ENCODE measurements at places on chromosomes 7 and 10.
A peak's percentile ranks its signal among the peaks of the same experiment; 100 is the strongest.

DNA sequence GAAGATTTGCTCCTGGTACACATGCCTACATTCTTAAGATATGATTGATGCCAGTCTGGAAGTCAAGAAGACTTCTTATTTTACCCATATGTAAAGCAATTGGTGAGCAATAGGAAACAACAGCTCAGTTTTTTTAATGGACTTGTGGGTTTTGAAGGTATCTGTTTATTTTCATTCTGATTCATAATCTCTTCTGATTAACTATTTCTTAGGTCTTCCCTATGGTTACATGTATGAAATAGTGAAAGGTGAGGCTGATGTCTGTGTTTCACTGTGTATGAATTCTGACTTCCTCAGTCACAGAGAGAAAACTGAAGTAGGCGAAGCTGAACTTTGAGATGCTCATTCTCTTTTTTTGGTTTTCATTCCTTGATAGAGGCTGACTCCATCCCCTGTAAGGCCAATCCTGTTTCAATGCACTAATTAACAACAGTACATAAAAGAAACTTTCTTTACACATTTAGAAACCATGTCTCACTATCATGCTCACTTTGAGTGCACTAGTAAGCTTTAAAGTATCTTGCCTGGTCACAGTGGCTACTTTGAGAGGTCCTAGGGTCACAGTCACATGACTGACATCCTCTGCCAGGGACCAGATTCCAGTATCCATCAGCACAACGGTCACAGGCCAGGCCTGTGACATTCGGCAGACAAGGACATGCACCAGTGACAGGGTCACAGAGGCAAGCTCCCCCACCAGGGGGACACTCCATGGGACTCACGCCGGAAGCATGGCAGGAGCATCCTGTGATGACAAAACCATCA, 59.5 kb upstream of the LAMB1 start:
- DNase-seq = no peak

DNA sequence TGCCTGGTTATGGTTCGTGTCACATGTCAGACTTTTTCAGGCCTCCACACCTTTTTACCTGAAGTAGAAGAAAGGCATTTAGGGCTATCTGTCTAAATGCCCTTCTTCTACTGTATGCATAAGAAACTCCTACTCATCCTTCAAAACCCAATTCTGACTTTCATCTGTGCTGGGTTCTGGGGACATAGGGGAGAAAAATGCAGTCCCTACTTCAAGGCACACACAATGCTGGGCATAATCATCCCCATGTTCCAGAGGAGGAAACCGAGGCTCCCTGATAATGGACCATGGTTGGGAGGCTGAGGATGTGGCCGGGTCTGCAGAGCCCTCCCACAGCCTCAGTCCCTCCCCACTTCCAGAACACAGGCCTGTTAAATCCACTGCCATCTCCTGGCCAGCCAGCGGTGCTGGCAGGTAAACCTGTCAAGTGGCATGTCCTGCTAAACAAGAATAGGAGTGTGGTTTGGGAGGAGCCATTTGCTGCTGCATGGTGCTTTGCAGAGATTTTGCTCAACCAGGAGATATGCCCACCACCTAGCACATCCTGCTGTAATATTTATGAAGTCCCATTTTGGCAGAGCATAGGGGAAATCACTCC, 32.0 kb downstream of the GRID1 start:
- no peak for DNase-seq

DNA sequence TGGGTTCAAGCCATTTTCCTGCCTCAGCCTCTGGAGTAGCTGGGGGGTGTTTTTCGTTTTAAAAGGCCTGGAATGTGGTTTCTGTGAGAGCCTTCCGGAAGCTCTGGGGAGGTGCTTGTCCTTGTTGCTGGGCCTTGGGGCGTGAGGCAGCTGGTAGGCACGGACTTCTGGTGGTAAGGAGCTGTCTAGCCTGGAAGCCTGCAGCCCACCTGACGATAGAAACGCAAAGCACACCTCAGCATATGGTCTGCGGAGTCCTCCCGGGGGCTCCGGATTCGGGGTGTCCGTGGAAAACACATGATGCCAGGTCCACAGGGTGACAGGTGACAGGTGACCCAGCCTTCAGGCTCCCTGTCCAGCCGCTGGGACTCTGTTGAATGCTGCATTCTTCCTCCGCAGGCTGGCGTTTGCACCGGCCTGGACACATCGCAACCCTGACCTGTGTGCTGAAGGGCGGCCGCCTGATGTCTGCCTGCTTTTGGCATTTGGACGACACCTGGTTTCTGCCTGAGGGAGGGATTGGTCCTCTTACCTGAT, 37.3 kb downstream of the INPP5A start:
- no peak for DNase-seq

- no peak for DNase-seq
Measured at GRCh38 chr10:71509444-71509843, 112.7 kb downstream of the CDH23 start.

GRCh38 chr7:51430480-51431086, 114.0 kb upstream of the COBL start:
- DNase-seq = peak; percentile 41

DNA sequence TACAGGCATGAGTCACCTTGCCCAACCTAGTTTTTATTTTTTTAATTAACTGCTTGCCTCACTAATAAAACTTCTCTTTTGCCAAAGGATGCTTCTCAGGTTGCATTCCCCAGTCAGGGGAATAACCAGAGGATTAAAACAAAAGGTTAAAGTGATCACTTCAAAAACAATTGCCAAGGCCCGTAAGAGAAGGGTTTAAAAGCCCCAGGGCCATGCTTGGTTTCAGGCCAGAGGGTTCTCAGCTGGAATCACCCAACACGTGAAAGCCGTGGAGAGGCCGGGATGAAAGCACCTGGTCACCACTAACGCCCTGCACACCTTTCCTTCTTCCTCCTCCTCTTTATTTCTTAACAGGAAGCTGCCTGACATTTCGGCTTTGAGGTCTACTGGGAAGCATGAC, 587.5 kb downstream of the PTPRN2 start:
- DNase-seq = no peak

DNA sequence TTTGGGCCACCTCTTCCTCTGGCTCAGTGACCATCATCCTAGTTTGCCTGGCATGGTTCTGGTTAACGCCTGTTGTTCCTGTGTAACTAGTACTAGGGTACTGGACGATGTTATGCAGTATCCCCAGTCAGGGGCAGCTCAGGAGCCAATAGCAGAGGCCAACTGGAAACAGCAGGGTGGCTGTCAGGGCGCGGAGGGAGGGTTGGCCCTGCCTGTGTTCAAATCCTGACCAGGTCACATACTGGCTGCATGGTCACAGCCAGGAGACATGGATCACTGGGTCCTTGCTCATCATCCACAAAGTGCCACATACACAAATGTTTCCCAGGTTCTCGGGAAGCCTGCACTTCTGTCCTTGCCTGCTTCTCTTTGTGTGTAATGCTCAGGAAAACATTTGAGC, 12.3 kb upstream of the RBP3 start:
- DNase-seq = no peak

DNA sequence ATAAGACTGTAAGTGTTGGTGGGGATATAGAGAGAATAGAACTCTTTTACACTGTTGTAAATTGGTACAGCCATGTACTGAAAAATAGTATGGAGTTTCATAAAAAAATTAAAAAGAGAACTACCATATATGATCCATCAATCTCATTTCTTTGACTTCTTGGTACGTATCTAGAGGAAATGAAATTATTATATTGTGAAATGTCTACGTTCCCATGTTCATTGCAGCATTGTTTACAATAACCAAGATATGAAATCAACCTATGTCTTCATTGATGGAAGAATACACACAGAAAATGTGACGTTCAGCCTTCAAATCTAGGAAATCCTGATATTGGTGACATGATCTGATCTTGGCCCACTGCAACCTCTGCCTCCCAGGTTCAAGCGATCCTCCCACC, 32.0 kb downstream of the SHOC2 start:
- DNase-seq = no peak

GRCh38 chr7:148395352-148395811, 195.2 kb upstream of the C7orf33 start:
- DNase-seq = no peak

DNA sequence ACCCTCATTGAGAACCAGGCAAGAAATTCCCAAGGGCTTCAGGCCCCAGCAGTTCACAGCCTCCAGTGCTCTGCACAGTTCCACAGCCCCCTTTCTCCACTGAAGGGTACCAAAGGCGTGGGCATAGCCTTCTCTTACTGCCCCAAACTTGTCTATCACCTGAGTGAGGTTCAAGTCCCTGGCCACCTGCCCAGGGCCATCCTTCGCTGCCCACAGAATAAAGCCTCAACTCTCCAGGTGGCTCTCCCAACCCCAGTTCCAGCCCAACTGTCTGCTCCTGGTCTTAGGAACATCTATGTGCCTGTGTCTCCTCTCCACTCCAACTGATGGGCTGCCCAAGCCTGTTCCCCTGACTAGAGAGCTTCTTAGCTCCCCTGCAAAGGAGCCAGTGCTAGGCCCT, 79.1 kb downstream of the FAM53B start:
- no peak for DNase-seq

DNA sequence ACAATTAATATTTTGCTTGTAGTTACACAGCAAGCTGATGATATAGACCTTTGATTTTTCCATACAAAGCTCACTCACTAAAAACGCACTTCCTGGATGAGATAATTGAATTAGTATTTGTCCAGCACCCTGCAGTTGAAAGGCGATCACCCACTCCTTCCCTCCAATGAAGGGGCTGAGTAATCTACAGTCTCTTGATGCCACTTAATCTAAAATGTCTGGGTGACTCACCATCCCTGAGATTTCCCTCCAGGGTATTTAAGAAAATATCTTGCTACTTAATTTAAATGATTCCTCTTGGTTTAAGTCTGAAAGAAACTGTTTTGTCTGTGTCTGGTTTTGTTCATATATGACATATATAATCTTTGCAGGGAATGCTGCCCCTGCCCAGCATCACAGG, 515.3 kb downstream of the GRID1 start:
- DNase-seq = no peak

DNA sequence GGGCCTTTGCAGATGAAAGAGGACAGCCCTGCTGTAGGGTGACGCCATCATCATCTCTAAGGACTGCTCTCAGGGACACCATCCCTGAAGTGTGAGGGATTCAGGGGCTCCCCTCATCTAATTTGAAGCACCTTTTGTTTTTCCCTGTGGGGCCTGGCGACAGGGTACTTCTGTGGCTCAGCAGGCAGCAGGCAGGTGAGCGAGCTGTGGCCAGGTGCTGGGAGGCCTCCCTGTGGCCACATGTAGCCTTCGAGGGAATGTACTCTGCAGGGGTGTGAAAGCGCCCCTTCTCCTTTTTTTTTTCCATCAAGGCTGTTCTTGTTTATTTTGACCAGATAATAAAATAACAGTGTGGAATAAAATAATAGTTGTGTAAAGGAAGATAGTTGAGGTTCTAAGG, 118.2 kb upstream of the DPP6 start:
- no peak for DNase-seq

DNA sequence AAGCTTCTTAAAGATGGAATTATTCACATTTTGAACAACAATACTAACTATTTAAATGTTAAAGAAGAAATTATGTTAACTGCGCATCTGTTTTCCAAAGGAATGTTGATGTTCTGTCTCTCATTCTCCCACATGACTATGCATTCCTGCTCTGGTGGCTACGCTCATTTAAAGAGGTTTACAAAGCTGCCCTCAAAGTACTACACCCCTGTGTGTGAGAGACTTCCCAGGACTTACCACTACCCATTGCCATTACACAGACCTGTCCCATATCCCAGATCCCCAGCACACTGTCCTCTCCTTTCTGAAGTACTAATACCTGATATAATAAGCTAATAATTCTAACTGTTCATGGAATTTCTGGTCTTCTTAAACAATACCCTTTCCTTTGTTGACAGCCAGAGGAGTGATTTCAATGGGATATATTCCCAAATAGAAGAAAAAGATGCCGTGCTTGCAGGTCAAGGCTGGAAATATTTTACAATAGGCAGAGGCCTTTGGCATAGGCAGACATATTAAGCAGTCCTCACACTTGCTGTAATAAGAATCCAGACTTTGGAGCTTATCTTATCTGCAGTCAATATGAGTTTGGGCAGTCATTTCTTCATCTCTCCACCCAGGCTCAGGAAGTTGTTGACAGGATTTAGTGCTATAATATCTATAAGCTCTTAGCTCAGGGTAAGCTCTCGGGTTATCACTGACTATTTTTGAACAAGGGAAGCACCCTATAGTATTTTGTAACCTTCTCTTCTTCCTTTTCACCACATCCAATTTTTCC, 12.2 kb downstream of the LIPF start:
- DNase-seq = no peak

- DNase-seq = no peak
Measured at GRCh38 chr10:62577666-62578291, 203.6 kb downstream of the ZNF365 start.

DNA sequence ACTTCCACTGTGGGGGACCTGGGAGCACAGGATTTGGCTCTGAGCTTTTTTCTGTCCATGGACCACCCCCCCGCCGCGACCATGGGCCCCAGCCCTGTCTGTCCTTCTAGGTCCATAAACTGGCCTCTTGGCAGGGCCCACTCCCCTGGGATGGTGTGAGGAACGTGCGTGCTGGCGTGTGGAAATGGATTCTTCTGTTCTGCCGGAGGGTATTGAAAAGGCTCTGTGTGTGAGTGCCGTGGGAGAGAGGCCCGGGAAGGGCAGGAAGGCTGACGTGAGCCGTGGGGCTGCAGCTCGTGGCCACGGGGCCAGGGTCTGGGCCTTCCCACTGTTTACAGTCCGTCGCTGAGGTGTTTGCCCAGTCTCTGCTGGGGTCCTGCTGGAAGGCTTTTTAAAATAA, 123.7 kb downstream of the GRK5 start:
- DNase-seq = no peak

DNA sequence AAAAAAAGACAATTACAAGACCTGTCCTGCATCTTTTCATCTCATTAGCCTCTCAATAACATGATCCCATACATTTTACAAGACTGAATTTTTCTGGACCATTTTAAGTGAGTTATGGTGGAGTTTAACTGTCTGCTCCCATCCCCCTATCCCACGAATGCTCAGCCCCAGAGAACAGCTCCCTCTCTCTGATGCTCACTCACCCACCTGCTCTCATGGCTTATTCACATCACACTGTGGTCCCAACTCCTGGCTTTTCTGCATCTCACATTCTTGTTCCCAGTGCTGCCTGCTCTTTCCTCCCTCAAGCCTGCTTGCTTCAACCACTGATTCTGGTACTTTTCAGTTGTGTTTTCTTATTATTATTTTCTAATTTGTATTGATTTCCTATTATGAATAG, 20.4 kb upstream of the CCSER2 start:
- no peak for DNase-seq

- no peak for DNase-seq
Measured at GRCh38 chr10:83932245-83932644, 207.1 kb upstream of the GHITM start.

GRCh38 chr10:21993360-21994001, 10.0 kb downstream of the DNAJC1 start:
- no peak for DNase-seq

GRCh38 chr7:137001041-137001440, 132.6 kb downstream of the CHRM2 start:
- no peak for DNase-seq

- no peak for DNase-seq
Measured at GRCh38 chr10:101785801-101786200, 2.6 kb upstream of the NPM3 start.

DNA sequence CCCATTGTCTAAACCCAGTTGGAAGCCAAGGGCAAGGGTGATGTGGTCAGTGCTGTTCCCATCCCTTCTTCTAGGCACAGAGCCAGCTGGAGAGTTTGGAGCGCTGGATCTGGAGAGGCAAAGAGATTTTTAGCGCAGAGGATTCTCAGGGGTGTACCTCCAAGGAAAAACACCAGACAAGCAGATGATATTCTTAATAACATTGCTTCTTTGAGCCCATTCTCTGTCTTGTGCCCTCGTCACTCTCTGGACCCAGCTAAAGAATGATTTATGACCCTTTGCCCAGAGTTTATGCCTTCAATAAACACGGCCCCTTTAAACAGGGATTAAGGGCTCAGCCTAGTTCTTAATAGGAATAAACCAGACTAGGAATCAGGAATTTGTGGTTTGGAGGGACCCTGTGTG, 4.7 kb upstream of the HIP1 start:
- DNase-seq = no peak
